ENCODE measurements at places on chromosomes 3 and 15.

DNA sequence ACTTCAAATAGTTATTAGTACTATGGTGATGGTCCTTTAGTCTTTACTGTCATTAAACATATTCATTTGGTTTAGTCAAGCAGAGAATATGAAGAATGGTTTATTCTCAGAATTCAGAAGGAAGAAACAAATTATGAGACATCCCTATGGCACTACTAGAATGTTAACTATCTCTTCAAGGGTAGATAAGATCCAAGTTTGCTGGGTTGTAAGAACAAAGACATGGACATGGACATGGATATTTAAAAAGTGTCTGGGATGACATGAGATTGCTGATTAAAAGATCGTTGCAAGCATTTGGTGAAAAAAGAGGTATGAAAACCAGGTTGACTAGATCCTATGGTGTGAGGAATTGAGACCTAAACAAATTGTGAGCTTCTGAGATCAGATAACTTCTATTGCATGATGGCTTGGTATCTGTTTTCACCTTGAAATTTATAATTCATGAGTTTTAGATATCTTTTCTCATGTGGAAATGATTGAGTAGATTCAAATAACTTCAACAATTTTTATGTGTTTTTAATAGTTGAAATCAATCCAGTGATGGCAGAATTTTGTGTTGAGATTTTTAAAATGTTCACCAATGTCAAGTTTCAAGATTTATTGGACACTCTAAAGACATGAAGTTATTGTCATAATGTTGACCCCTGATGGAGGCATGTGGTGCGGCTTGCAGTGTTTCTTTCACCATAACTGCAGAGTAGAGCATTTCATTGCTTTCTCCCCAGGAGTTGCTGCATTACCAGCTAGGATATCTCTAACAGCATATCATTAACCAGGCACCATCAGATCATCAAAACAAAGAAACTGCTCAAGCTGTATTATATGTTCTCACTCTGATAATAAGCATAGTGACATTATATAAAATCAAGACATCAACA, 72.6 kb downstream of the NAALADL2 start:
- peak; percentile 25 for DNase-seq

DNA sequence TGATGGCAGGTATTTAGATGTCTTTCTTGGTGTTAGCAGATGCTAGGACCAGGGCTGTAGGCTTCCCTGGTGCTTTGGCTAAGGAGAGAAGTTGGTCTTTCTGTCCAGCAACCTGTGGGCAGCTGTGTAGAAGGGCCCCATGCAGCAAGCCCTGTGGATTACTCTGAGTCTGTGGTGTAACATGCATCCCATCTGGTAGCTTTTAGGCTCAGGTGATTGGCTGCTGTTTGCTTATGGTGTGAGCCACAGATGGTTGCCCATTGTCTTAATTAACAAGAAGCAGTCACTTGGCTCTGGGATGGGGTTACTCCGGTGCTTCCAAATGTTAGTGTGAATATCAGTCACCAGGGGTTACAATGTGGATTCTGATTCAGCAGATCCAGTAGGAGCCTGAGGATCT, 368.6 kb upstream of the C2CD4B start:
- DNase-seq, result no peak

DNA sequence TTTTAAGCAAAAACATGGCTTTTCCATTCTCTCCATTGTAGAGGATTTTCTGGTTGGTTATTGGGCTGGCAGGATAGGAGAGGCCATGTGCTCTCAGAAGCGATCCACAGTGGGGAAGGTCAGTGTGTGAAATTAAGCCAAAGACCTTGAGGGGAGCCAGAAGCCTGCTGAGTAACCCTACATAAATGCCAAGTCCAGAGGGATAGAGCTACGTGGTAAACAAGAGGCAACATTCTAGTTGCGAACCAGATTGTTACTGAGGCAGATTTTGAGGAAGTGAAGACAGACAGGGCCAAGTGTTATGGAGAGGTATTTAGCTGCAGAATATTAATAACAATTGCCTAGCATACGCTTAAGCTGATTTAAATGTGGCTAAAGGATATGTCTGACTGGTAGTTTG, 592.8 kb upstream of the GBE1 start:
- DNase-seq, result no peak

DNA sequence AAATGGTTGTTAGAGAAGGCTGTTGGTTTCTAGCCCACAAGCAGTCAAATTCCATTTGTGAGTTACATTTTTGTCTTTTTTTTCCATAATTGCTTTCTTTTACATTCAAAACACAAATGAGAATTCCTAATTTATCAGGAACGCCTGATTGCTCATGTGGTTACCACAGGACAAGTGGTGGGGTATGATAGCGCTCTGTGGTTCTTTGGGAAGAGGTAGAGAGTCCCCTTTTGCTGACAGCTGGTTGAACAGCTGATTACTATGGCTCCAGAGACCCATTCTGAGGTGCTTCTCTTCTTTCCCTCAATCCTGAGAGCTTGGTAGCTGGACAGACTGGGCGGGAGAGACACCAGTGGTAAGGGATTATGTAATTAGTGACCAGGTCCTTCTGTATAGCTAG, 24.4 kb downstream of the CNOT10 start:
- no peak for DNase-seq

DNA sequence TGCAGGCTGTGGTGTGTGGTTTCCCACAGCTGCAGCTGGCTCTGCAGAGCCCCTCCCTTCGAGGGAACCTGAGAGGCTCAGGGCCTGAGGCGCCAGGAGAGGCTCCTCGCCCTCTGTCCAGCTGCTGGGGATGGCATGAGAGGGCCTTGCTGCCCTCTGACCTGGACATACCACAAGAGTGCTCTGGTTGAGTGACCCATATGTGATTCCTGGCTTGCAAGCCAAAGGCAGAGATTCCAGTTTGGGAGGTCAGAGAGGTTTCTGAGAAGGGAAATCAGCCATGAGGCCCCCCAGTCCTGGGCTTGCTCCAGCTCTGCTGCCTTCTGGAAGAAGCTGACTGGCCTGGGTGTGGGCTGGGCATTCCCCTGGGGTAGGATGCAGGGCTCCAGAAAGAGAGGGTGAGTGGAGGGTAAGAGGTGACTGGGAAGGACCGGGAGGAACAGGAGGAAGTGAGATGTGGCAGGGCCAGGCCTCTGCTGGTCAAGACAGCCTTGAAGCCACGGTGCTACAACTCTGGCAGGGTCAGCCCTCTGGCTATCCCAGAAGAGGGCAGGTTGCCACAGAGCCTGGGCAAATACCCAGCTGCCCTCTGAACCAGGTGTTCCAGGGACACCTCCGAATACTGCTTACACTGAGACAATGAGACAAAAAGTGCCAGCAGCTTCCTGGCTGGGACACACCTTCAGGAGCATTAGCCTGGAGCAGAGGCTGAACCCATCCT, 16.0 kb upstream of the SRP14 start:
- DNase-seq, result no peak

DNA sequence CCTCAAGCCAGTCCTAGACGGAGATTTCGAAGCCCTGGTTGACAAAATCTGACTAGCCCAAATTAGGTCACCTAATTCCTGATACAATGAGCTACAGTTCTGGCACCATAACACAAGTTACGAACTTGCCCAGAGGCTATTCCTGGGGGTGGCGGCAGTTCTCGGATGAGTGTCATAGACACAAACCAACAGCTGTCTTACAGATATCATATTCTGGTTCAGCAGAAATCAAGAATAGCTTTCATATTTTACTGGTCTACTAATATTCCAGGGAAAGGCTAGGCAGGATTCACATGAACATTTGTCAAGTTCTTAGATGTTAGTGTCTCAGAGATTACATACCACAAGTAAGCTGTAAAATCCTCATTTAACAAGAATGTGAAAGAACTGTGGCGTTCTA, 8.8 kb downstream of the ANAPC13 start:
- no peak for DNase-seq

DNA sequence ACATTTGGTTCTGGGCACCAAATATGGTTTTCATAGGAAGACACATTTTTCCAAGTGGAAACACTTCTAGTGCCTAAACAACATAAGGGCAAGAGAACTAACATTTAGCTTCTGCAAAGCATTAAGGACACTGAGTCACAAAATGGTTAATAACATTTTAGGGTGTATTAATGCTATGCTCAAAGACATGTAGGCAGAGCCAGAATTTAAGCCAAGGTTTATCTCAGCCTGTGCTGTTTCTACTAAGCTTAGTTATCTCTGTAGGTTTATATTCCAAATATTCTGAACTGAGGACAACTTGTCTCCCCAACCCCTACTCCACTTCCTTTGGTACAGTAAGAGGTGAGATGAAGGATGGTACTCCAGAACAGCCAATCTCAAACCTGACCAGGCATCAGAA, 54.1 kb upstream of the AKAP13 start:
- no peak for DNase-seq

GRCh38 chr15:90058775-90059174, 43.5 kb downstream of the IDH2 start:
- no peak for DNase-seq

GRCh38 chr3:102092617-102093466, 243.5 kb downstream of the NFKBIZ start:
- no peak for DNase-seq

GRCh38 chr3:131216801-131217200, 164.8 kb upstream of the NUDT16 start:
- DNase-seq, result peak; percentile 53

DNA sequence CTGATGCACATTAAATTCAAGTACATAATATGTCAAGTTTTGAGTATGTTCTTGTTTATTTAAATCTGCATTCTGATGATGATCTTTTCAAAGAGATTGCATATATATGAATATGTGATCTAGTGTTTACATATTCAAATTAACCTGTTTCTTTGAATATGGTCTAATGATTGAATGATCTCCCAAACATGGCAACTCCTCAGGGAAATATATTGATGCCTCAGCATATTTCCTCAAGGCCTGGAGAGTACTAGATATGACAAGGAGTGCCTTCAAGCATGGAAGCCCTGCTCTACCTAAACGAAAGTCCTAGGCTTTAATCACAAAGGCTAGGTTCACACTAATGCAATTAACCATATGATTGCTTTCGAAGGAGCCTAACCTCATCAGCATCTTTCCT, 532.8 kb downstream of the ZIC1 start:
- DNase-seq, result no peak

DNA sequence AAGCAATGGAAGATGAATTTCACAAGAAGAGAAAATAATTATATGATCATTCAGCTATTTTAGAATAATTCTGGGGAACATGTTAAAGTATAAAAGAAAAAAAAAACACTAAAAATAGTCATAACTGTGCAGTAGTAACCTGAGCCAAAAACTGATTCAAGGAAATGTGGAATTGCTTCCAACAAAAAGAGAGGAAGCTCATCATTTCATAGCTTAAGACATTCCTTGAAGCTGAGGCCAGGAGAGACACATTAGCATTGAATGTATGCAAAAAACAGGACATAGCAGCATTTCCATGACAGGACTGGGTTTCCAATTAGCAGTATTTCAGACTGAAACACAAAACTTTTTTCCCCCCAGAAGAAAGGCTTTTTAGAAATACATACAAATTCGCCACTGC, 27.7 kb upstream of the LRRN1 start:
- DNase-seq, result no peak

DNA sequence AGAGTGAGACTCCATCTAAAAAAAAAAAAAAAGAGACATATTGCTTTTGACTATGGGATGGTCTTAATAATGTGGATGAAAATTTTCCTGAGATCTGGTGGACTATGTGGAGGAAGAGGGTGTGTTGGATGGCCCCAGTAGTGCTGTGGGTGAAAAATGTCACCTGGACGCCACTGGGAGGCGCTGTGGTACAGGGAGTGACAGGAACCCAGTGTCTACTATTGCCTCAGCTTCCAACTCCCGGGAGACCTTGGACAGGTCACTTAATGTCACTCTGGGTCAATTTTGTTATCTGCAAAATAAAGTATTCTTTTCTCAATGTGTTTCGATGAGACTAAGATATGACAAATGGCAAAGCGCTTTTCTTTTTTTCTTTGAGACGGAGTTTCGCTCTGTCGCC, 27.7 kb upstream of the DCP1A start:
- peak; percentile 83 for DNase-seq
